Stomach (tissue), 19 donors: ENCODE measurements at places on chromosomes 3 and 15. TPM values are rescaled to one million over a fixed set of nuclear protein-coding genes. Genes with fewer than 3 reads are reported as not detected.
A peak's percentile ranks its signal among the peaks of the same experiment; 100 is the strongest.

Gene ANKUB1
- total RNA-seq, result not detected

Gene ADIPOQ
- 11.1 TPM for total RNA-seq

Gene CLDN16
- not detected for total RNA-seq

Gene CHRD
- 9.9 TPM for total RNA-seq

Gene IDH3A
- 68.4 TPM for total RNA-seq

Gene C3orf49
- total RNA-seq, result not detected

Gene SHF
- total RNA-seq, result 0.43 TPM

Gene CLDN18
- 1,096 TPM for total RNA-seq

GRCh38 chr15:91529534-91529933 lies 324.0 kb upstream of the SLCO3A1 start:
- DNase-seq, result no peak

DNA sequence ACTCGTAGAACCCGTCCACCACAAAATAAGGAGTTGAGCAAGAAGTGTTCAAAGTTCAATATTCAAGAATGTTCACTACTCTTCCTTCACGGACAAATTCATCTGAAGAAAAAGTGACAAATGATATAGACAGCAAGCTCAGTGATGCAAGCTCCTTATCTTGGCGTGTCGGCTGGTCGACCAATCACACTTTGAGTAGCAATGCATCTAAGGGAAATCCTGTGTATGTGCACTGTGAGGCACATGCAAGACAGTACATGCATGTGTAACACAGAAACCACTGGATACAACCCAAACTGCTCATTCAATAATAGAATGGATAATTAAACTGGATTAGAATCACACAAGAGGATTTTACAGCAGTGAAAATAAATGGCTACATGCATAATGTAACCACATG lies 64.4 kb upstream of the CSPG5 start:
- no peak for DNase-seq

DNA sequence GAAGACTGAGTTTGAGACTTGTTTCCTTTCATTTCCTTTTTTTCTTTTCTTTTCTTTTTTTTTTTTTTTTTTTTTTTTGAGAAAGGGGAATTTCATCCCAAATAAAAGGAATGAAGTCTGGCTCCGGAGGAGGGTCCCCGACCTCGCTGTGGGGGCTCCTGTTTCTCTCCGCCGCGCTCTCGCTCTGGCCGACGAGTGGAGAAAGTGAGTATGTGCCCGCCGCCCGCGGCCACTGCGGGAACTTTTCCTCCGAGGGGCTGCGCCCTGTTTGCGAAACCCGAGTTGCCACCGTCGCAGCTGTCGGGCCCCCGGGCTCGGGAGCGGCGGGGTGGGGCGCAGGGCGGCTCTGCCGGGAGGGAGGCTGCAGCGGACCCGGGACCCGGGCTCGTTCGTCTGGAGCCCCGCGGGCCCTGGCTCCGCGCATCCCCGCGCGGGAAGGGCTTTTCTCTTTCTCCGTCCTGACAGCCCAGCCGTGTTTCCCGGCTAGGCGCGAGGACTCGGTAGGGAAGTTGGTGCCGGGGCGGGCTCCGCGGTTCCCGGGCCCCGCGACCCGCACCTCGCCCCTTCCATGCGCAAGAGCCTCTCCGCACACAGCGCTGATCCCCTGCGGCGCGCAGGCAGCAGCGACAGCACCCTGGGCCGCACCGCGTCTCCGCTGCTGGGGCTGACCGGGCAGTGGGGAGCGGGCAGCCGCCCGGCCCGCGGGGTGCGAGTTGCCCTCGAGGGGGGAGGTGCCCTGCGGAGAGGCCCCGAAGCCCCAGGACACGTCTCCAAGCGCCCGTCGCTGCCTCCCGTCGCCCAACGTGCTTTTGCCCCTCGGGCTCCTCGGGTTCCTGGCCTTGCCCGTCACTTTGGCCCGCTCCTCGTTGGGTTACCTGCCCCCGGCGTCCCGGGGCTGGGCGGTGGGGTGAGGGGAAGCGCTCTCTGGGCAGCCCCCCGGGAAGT lies 1.4 kb downstream of the IGF1R start:
- peak; percentile 82 for DNase-seq

DNA sequence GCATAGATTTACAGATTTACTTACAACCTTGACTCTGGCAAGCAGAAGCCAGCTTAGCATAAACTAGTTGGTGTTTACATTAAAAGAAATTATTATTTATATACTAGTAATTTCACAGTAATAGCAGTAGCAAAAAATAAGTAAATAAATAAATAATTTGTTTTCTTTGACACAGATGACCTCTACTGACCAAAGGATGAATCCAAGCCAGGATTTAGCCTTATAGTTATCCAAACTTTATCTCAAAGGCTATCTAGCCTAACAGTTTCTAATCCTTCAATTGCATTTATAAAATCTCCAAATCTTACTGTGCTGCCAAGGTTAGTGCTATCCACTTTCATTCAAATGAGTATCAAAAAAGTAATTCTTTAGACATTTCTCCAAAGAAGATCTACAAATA lies 64.3 kb downstream of the FRMD5 start:
- DNase-seq, result no peak

DNA sequence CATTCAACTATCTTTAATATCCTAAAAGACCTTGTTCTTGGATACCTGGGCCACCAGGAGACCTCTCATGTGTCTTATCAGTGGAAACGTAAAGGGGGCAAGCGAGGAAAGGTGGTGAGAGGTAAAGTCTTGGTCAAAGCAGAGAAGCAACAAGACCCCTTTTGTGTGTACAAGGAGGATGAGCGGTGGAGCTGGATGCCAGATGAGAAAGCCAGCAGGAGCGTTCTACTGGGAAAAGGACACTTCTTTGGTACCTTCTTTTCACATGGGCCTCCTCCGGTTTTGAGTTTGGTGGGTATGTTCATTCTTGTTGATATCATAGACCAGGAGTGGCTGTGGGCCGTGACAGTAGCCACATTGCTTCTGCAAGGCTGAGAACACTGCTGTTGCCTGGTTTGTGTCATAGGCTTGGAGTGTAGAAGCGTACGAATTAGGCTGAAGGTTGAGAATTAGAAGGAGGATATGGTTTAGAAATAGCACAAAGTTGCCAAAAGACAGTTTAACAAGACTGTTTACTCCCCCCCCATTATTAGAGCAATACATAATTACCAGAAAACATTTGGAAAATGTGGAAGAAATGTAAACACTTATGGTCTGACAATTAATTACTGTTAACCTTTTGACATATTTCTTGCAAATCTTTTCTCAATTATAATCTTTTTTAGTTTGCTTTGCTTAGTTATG lies 46.8 kb upstream of the VILL start:
- DNase-seq, result no peak

- no peak for DNase-seq
Measured at GRCh38 chr15:45993508-45993907, 358.7 kb downstream of the SQOR start.

GRCh38 chr3:171802590-171802956 lies 7.7 kb downstream of the PLD1 start:
- peak; percentile 62 for DNase-seq

DNA sequence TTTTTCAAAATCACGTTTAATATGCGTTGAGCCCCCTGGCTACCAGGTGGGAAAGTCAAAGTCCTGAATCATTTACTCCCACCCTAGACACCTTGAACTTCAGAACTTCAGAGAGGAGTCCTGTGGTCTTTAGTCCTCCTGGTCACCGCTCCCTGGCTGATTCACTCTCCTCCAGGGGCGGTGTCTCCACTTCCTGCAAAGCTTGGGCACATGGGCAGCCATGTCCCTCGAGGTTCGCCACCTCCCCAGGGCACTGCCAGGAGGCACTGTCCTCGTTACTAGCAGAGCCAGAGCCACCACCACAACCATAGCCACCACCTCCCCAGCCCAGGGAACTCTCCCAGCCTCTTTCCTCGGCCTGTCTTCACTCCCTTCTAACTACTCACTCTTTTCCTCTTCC lies 31.0 kb downstream of the LOXL1 start:
- DNase-seq, result no peak

- no peak for DNase-seq
Measured at GRCh38 chr3:112557976-112558375, 3.8 kb downstream of the ATG3 start.

- no peak for DNase-seq
Measured at GRCh38 chr3:114454551-114455251, 160.9 kb downstream of the TIGIT start.

DNA sequence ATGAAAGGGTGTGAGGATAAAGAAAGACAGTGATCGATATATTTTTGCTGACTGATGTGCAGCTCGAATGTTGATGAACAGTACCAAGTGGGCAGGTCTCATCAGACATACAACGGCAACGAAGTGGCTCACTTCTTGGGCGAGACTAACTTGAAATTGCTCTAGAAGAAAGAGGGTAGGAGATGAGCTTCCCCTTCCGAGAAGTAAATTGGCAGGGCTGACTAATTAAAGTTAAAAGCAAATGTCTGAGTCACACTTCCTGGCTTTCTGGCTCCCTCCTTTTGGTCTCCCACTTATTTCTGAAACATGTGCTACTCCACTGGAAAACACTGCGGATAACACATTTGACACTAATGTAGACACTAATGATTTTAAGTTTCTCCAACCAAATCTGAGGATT lies 228.3 kb downstream of the ABHD5 start:
- DNase-seq, result no peak

DNA sequence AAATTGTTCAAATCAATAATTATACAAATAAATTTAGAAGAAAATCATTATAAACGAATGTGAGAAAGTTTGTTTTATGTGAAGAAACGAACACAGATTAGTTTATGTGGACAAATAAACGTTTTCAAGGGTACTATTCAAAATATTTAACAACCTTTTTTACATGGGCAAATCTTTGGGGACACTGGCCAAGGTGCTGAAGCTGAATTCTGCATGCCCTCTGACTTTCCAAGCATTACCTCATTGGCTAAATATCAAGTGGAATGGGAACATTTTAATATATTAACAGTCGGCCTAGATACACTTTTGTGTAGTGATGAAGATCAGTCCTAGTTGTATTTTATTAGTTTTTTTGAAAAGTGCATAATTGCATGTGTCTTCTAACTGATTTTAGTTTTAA lies 636.4 kb upstream of the DPPA4 start:
- no peak for DNase-seq

DNA sequence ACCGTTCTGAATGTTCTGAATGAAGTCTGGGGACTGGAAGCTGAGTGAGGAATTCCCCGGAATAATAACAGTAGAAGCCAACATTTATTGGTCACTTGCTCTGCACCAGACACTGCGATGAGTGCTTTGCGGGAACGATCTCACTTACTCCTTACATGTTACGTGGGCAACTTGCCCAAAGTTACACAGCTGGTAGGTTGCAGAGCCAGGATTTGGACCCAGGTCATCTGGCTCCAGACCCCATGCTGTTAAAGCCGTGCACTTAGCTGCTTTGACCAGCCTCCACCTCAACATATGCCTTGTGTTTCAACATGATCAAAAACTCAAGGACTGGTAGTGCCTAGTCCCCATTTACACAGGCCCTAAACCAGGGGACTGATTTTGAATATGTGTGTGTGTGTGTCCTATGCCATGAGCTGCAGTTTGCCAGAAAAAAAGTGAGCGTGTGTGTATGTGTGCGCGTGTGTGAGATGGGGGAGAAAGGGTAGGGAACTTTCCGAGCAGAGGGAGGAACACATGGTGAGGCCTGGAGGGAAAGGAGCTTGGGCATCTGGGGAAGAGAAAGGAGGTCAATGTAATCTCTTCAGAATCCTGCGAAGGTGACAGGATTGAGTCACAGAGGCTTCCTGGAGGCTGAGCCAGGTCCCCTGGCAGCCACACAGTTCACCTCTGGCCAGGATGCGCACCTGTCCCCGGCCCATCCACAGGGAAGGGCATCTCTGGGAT lies 28.9 kb downstream of the LINGO1 start:
- peak; percentile 55 for DNase-seq

GRCh38 chr15:40832903-40833302 lies 4.4 kb upstream of the PPP1R14D start:
- no peak for DNase-seq

GRCh38 chr15:74839526-74840395 lies 3.2 kb downstream of the ULK3 start:
- DNase-seq, result no peak

- DNase-seq, result peak; percentile 85
Measured at GRCh38 chr15:90839187-90840071, 29.0 kb upstream of the FURIN start.

GRCh38 chr15:53525894-53526293 lies 233.6 kb downstream of the WDR72 start:
- no peak for DNase-seq

GRCh38 chr3:116413319-116413718 lies 32.0 kb downstream of the LSAMP start:
- DNase-seq, result no peak

DNA sequence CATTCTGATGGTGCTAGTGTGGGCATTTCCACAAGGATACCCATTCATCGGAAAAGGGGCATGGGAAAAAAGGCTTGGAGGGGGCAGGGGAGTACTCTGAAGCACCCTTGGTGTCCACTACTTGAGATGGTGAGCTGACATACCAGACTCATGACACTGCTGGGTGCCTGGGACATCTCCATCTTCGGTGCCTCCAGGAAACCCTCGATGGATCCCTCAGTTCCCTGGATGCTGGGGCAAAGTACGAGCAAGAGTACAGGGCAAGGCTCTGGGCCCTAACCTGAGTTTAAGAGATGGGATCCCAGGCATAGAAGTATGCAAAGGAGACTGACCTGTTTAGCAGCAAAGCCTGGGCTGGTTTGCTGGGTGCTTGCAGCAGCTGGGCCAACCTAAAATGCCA lies 5.2 kb upstream of the IP6K1 start:
- no peak for DNase-seq

DNA sequence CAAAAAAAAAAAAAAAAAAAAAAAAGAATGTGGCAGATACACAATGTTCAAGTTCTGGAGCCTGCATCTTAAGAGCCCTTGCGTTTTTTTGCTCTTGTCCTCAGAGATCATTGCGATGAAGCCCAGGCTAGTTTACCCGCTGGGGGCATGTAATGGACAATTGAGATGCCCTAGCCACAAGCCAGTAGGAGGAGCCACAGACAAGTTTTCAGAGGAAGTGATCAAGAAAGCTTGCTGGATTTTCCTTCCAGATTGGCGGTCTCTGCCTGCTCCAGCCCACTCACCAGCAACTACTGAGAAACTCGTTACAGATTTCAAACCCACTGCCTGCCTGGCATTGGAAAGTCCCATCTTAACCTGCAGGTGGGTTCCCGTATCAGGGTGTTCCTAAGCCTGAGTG lies 192.1 kb upstream of the EOMES start:
- DNase-seq, result no peak
